Activated CD8-positive, alpha-beta memory T cell treated with anti-CD3 and anti-CD28 coated beads for 4 hours (primary cell): ENCODE measurements at places on chromosomes 4 and X.

DNA sequence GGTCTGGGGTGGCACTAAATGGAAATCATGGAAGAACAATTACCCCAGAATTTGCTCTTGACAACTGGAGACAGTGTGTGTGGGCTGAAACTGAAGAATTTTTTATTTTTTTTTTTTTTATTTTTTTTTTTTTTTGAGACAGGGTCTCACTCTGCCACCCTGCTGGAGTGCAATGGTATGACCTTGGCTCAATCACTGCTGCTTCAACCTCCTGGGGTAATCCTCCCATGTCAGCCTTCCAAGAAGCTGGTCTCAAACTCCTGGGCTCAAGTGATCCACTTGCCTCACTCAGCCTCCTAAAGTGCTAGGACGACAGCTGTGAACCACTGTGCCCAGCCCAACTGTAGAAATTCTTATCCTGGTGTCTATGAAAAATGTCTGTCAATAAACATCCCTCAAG lies 127.9 kb upstream of the MAP3K15 start:
- no peak for DNase-seq

DNA sequence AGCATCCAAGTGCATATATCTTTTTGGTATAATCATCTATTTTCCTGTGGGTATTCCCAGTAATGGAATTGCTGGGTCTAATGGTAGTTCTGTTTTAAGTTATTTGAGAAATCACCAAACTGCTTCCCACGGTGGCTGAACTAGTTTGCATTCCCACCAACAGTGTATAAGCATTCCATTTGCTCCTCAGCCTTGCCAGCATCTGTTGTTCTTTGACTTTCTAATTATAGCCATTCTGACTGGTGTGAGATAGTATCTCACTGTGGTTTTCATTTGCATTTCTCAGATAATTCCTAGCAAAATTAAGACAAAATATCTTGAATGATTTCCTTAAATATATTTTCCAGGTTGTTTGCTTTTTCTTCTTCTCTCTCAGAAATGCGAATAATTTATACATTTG lies 341.1 kb downstream of the GBA3 start:
- no peak for DNase-seq

DNA sequence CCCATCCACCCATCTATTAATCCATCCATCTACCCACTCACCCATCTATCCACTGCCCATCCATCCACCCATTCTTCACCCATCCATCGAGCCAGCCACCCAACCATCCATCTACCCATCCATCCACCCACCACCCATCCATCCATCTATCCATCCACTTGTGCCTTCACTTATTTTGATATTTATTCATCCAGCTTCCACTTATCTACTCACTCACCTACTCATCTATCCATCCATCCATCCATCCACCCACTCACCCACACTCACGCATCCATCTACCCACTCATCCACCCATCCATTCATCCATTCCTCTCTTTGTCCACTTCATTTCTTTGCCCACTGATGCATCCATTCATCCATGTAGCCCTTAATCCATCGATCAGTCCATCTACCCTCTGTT lies 72.9 kb upstream of the AFAP1 start:
- DNase-seq: no peak

DNA sequence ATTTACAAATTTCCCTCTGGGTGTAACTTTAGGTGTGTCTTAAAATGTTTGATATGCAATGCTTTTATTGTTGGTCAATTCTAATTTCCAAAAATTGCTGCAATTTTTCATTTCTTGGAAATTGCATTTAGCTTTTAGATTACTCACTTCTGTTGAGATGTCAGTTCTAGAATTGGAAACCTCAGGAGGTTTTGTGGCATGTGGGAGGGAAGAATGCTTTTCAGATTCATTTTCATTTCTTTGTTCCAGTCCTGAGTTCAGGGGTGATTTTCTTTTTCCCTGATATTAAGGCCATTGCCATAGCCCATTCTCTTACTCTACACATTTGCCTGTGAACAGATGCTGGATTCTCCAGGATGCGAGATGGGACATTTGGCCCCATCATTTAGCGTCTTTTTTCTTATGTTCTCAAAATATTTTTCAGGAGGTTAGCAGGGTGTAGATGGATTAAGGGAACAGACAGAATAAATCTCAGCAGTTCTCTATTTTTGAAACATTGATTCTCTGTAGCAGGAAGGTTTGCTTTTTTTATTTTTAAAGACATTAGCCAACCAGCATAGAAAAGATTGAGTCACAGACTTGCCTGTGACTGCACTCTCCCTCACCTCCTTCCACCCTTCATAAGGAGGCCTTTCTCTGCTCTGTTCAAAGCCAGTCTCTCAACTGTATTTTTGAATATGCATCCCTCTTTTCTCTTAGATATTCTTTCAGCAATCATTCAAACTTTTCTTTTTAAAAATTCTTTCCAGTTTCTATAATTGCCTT lies 238.4 kb upstream of the ANXA3 start:
- no peak for DNase-seq

- DNase-seq: no peak
Measured at GRCh38 chrX:133859860-133860259, 125.5 kb downstream of the GPC3 start.

DNA sequence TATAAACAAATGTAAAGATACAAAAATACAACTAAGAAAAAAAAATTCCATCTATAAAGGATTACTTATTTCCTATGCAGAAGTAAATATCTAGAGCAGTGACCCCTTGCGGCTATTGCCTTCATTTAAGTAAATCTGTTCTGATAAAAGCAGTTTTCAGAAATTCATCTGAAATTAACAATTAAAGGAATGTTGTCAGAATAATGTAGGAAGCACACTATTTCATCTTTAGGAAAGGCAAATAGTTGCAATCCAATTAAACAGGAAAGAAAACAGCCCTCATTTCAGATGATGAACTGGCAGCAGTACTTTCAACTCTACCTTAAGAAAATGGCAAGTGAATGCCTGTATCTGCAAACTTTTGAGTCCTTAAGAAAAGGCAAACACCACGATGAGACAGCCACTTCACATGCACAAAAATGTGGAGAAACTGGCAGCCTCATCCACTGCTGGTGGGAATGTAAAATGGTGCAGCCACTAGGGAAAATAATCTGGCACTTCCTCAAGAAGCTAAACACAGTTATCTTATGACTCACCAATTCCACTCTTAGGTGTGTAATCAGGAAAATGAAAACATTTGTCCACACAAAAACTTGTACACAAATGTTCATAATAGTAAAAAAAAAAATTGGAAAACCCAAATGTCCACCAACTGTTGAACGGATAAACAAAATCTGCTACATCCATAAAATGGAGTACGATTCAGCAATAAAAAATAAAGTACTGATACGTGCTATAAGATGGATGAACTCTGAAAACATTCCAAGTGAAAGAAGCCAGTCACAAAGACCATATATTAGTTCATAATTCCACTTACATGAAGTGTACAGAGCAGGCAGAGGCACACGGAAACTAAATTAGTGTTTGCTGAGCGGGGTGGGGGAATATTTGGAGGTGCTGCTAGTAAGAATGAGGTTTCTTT lies 2.0 kb upstream of the THAP9 start:
- DNase-seq: no peak

- DNase-seq: no peak
Measured at GRCh38 chr4:139940600-139940999, 213.4 kb downstream of the MAML3 start.

DNA sequence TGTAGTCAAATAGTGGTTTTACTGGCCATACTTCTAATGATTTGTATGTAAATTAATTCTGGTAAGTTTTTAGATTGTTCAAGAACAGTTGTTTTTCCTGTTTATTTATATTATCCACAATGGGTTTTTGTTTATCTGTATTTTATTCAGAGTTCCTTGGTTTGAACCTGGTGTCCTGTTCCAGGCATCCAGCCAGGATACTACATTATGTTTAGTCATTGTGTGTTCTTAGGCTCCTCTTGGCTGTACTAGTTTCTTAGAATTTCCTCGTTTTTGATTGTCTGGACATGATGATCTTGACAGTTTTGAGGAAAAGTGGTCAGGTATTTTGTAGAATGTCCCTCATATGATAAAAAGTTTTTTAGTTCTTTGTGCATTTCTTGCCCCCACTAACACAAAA lies 7.8 kb downstream of the TIGD2 start:
- DNase-seq: no peak

- no peak for DNase-seq
Measured at GRCh38 chr4:72984351-72984750, 85.2 kb downstream of the COX18 start.

- DNase-seq: no peak
Measured at GRCh38 chrX:140817943-140818342, 108.4 kb downstream of the LINC00632 start.

DNA sequence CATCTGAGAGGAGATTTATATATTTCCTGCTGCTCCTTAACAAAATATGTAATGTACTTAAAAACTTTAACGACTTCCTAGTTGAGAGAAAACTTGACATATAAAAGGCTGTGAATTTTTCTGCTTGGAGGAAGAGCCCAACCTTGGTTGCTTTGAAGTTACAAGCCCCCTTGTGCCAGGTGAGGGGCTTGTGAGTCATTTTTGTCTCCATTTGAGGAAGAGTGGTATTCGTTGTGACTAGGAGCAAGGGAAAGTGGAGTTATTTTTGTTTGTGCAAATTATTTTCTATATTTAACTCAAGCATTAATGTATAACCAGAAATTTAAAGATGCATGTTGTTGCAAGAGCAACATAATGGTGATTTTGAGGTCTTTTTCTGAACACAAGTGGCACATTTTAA lies 99.0 kb upstream of the DDX3X start:
- DNase-seq: no peak

DNA sequence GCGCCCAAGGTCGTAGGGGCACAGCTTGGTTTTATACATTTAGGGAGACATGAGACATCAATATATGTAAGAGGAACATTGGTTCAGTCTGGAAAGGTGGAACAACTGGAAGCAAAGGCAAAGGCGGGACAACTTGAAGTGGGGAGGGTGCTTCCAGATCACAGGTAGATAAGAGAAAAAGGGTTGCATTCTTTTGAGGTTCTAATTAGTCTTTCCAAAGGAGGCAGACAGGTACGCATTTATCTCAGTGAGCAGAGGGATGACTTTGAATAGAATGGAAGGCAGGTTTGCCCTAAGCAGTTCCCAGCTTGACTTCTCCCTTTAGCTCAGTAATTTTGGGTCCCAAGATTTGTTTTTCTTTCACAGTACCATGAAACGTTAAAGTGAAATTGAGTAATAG lies 223.2 kb downstream of the FAM47A start:
- no peak for DNase-seq

- DNase-seq: no peak
Measured at GRCh38 chrX:68832101-68832416, 3.2 kb downstream of the EFNB1 start.

DNA sequence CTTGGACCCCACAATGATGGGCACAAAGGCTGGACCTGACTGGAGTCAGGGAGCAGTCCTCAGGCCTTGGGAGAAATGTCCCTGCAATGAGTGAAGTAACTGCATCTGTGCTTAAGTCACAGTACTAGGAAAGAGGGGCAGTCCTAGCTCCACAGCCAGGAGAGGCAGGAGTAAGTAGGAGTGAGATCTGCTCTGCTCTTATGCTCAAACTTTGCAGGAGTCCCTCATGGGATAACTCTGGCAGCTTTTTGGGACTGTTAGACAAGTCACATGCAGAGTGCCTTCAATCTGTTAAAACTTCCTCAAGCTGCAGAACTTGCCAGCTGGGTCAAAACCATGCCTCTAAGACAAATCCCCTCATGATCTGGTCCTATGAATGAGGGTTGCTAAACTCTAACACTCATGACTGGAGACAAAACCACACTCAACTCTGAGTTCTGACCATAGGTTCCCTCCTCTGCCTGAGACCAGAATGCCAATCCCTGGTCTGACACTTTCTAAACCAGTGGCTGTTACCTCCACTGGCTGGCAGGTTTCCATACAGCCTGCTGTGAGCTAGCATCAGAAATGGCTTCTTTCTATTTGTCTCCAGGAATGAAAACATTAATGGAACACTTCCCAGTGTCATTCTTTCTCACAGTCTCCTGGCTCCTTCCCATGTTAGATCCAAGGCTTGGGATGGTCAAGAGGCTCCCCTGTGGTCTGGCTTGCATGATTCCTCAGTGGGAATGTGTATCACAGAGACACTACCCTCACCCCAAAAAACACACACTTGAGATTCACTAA lies 819.3 kb downstream of the PCDH7 start:
- no peak for DNase-seq

GRCh38 chrX:28552322-28552721 lies 34.9 kb upstream of the IL1RAPL1 start:
- no peak for DNase-seq

DNA sequence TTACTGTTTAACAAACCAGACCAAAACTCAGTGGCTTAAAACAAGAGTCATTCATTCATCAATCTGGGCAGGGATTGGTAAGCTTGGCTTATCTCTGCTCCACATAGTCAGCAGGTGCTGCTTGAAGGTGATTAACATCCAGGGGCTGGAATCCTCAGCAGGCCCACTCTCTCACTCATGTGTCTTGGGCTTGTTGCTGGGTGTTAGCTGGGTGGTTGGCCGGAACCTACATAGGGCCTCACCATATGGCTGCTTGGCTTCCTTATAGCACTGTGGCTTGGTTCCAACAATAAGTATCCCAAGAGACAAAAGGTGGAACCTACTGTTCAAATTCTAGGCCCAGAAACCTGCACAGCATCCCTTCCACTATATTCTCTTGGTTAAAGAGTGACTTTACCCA lies 125.0 kb downstream of the RASGEF1B start:
- no peak for DNase-seq

GRCh38 chrX:40197071-40197470 lies 99.3 kb upstream of the BCOR start:
- no peak for DNase-seq

- no peak for DNase-seq
Measured at GRCh38 chr4:184102927-184103326, 114.7 kb downstream of the ENPP6 start.

DNA sequence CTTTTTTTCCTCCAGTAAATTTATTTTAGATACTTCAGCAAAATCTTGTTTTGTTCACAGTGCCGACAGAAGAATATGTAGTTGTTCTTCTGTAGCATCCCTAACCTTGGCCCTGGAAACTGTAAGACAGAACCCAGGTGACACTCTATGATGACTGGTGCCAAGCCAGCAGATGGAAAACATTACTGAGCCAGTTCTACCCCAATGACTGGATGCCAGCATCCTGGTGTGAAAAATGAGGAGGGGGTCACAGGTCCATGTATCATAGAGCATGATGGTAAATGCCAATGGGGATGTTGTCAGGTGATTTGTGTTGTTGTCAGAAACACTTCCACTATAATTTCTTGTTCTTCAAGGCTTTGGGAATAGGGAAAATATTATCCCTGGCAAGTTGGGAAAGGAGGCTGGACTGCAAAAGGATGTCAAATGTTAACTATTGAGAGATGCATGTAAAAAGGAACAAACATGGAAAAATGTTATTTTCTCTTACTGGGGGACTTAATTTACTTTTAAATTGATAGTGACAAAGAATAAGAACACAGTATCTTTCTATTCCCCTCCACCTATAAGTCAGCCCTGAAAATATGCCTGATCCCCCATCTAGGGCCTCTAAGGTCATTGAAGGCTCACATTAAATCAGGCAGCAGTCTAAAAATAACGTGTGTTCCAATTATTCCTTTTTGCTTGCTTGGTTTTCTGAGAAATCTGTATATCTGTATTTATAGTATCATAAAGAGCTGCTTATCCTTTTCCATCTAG lies 159.8 kb downstream of the RASL11B start:
- DNase-seq: no peak

GRCh38 chrX:118855681-118856310 lies 32.2 kb downstream of the ZCCHC12 start:
- no peak for DNase-seq
